Central memory CD8-positive, alpha-beta T cell (primary cell): ENCODE measurements at places on chromosomes 4 and X.

- peaks cover 2% of the 10 kb centered on the region for H3K36me3 ChIP-seq
- no peak overlapping the region for H3K27ac ChIP-seq
- no peak for DNase-seq
- no peak overlapping the region for H3K4me3 ChIP-seq
- H3K27me3 ChIP-seq = no peaks in the 10 kb centered on the region
These were observed 48.5 kb upstream of the ZNF157 start for GRCh38 chrX:47321823-47322371.

- no peaks in the 10 kb centered on the region for H3K27me3 ChIP-seq
- peaks cover 5% of the 10 kb centered on the region for H3K36me3 ChIP-seq
- no peak for DNase-seq
- H3K4me3 ChIP-seq = no peak overlapping the region
- peak overlapping the region; percentile 87 for H3K27ac ChIP-seq
These were observed 94.3 kb downstream of the DDIT4L start for GRCh38 chr4:100095729-100096595.

DNA sequence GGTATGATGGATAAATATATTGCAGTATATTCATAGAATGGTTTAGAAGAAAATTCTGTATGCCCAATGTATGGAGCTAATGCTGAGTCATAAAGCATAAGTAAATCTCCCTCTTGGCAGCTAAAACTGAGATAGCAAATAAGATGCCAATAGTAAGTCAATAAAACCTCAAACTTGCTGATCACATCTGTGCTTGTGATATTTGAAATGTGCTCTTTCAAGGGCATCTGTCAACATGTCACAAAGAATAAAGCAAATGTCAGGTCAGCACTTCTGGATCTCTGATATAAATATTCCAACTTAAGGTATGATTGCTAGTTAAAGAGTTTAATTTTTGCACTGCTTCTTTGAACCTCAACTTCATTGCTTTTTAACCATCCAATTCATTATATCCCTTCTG lies 262.3 kb upstream of the EMCN start:
- no peaks in the 10 kb centered on the region for H3K4me1 ChIP-seq
- peaks cover 5% of the 10 kb centered on the region for H3K27me3 ChIP-seq
- H3K27ac ChIP-seq = no peak overlapping the region
- no peak overlapping the region for H3K4me3 ChIP-seq
- DNase-seq = no peak

GRCh38 chrX:12319992-12320391 lies 181.7 kb downstream of the FRMPD4 start:
- no peaks in the 10 kb centered on the region for H3K36me3 ChIP-seq
- no peaks in the 10 kb centered on the region for H3K4me1 ChIP-seq
- H3K27ac ChIP-seq = no peak overlapping the region
- H3K27me3 ChIP-seq = no peaks in the 10 kb centered on the region
- no peak overlapping the region for H3K4me3 ChIP-seq

DNA sequence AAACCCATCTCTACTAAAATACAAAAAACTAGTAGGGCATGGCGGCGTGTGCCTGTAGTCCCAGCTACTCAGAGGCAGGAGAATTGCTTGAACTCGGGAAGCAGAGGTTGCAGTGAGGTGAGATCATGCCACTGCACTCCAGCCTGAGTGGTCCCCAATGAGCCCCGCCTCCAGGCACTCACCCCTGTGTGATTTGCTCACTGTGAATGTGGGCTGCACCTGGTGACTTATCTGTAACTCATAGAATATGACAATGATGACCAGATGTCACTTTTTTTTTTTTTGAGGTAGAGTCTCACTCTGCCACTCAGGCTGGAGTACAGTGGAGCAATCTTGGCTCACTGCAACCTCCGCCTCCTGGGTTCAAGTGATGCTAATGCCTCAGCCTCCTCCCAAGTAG lies 49.0 kb upstream of the HOPX start:
- H3K4me1 ChIP-seq = no peaks in the 10 kb centered on the region
- H3K27me3 ChIP-seq = no peaks in the 10 kb centered on the region
- H3K4me3 ChIP-seq = no peak overlapping the region
- no peak overlapping the region for H3K27ac ChIP-seq

GRCh38 chr4:6688879-6689505 lies 4.7 kb upstream of the S100P start:
- peak; percentile 51 for DNase-seq
- H3K27me3 ChIP-seq = no peaks in the 10 kb centered on the region
- H3K4me3 ChIP-seq = peak overlapping the region; percentile 92
- peaks cover 20% of the 10 kb centered on the region for H3K36me3 ChIP-seq

- H3K36me3 ChIP-seq = peaks cover 46% of the 10 kb centered on the region
- H3K4me3 ChIP-seq = no peak overlapping the region
- no peak overlapping the region for H3K27ac ChIP-seq
- H3K4me1 ChIP-seq = peaks cover 9% of the 10 kb centered on the region
- DNase-seq = no peak
These were observed 32.6 kb downstream of the DCK start for GRCh38 chr4:71026086-71026485.

DNA sequence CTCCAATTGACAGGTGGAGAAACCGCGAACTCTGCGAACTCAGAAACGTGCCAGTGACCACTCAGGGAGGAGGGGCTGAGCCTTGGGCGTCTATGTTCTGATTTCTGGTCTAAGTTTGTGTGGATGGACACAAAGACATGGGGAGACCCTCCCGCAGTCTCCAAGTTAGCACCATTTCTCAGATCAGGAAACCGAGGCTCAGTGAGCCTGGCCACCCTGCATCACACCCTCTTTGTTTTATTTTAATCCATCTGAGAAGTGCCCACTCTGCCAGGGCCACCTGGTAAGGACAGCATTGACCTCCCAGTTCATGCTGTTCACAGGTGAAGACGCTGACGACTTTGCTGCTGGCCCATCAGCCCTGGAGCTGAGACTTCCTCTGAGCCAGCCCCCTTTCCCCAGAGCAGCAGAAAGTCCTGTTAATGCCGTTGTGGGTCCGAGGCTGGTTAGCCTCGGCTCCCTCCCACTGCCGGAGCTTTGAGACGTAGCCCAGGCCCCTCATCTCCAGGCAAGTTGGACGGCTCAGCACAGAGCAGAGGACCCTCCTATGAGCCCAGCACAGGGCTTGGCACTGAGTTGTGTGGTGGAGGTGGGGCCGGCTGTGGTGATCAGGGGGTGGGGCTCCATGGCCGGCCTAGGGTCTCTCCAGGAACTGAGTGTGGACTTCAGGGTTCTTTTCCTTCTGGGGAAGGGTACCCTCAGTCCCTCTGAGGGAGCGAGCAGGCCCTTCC lies 43.7 kb downstream of the PSAPL1 start:
- DNase-seq = no peak
- H3K4me1 ChIP-seq = no peaks in the 10 kb centered on the region
- H3K4me3 ChIP-seq = no peak overlapping the region
- no peak overlapping the region for H3K27ac ChIP-seq
- peaks cover 45% of the 10 kb centered on the region for H3K27me3 ChIP-seq

DNA sequence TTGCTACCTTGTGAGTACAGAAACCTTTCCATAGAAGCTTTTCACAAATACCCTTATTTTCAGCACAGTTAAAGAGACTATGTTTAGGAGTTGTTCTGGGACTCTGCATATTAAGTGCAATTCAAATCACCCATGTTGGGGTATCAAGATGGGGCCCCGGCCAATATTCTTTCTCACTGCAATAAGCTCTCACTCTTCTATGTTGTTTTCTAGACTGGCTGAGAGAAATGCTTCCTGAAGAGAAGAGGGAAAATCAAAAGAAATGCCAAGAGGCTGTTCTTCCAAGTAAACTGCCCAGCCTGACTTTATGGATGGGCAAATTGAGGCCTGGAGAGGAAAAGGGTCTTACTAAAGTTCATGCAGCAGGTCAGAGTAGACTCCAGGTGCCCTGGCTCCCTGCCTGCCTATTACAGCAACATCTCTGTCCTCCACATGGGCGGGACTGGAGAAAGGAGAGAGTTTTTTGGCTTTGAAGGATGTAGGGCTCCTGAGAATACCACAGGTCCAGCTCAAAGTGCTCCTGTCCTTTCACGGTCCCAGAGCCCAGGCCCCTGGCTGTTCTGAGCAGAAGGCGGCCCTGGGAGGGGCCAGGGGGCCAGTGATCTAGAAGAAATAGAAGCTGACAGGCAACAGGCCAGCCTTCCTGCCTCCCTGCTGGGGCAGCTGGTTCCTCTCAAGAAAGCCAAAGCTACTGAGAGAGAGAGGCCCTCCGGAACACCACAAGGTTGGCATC lies 745 bp upstream of the IQSEC2 start:
- DNase-seq = no peak
- no peaks in the 10 kb centered on the region for H3K36me3 ChIP-seq
- no peak overlapping the region for H3K4me3 ChIP-seq
- no peaks in the 10 kb centered on the region for H3K27me3 ChIP-seq

GRCh38 chrX:118965395-118965794 lies 9.0 kb upstream of the LONRF3 start:
- peaks cover 2% of the 10 kb centered on the region for H3K36me3 ChIP-seq
- H3K4me3 ChIP-seq = no peak overlapping the region
- peaks cover 9% of the 10 kb centered on the region for H3K27me3 ChIP-seq
- H3K27ac ChIP-seq = no peak overlapping the region

DNA sequence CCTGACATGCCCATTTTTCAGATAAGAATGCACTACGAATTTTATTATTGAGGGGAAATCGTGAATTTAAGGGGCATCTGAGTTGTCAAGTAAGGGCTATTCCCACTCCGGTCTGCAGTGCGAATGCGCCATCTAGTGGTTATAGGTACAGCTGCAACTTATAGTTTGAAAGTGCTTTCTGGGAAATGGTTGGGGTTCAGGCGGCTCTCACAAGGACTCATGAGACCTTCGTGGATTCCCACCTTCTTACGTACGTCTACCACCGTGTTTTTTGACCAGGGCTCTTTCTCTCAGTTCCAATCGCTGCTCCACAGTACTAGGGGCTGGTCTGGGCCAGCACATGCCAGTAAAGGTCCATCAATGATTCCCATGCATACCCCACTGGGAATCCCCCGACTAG lies 12.3 kb downstream of the MSL3 start:
- no peak overlapping the region for H3K27ac ChIP-seq
- H3K27me3 ChIP-seq = no peaks in the 10 kb centered on the region
- H3K4me3 ChIP-seq = no peak overlapping the region
- H3K4me1 ChIP-seq = peaks cover 13% of the 10 kb centered on the region
- DNase-seq = no peak
- peaks cover 56% of the 10 kb centered on the region for H3K36me3 ChIP-seq

DNA sequence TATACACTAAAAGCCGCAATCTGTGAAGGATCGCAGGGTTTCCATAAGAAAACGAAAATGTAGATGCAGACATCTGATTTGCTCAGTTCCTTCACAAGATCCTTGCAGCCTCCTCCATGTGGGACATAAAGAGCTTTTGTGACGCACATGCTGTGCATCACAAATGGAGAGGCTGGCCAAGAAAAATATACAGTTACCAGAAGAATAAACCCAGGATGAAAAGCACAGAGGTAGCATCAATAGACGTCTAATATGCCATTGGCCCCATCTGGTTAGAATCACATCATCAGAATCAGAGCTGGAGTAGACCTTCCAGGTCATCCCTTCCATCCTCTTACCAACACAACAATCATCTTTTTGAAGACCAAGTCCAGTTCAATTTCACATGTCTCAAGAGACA lies 517.4 kb downstream of the RAB28 start:
- H3K36me3 ChIP-seq = no peaks in the 10 kb centered on the region
- no peaks in the 10 kb centered on the region for H3K4me1 ChIP-seq
- H3K27ac ChIP-seq = no peak overlapping the region
- DNase-seq = no peak
- no peaks in the 10 kb centered on the region for H3K27me3 ChIP-seq
- H3K4me3 ChIP-seq = no peak overlapping the region

- no peak for DNase-seq
- no peaks in the 10 kb centered on the region for H3K4me1 ChIP-seq
- H3K4me3 ChIP-seq = no peak overlapping the region
- H3K36me3 ChIP-seq = no peaks in the 10 kb centered on the region
These were observed 208.9 kb downstream of the GBA3 start for GRCh38 chr4:22901631-22902030.

DNA sequence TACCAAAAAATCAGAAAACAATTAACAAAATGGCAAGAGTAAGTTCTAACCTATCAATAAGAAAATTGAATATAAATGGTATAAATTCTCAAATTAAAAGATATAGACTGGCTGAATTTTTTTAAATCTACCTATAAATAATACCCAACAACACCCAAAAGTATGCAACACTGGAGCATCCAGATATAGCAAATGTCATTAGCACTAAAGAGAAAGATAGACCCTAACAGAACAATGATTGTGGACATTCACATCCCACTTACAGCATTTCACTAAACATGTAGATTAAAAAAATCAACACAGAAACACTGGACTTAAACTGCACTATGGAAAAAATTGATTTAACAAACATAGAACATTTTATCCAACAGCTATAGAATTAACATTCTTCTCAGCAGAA lies 673.0 kb upstream of the GRID2 start:
- no peaks in the 10 kb centered on the region for H3K36me3 ChIP-seq
- DNase-seq = no peak
- H3K27ac ChIP-seq = no peak overlapping the region

DNA sequence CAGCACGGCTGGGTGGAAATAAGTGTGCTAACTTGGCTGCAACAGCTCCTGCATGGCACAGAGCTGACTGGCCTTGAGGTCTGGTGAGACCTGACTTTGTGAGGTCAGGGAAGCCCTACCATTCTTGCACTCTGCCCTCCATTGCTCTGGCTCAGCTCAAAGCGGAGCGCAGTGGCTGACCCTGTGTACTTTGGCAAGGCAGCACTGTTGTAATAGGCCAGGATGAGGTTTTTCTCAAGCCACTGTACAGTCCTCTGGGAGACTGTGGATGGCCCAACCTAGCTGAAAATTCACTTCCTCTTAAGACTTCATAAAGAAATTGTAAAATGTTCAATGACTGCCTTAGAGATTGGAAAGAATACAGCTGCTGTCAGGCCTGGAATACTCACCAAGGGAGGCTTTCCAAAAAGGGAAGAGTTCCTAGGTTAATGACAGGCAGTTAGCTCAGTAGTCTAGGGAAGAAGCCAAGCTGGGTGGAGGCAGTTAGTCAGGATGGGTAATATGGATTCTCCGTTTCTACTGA lies 129.8 kb downstream of the GUCY2F start:
- no peaks in the 10 kb centered on the region for H3K4me1 ChIP-seq
- DNase-seq = no peak
- H3K4me3 ChIP-seq = no peak overlapping the region
- H3K27me3 ChIP-seq = no peaks in the 10 kb centered on the region
- no peak overlapping the region for H3K27ac ChIP-seq
- no peaks in the 10 kb centered on the region for H3K36me3 ChIP-seq
